Ovary (tissue), 10 donors: ENCODE measurements at places on chromosomes 3 and 15.

GRCh38 chr3:113684271-113684819 is 12.1 kb downstream of the USF3 start:
- no peaks in the 10 kb centered on the region for H3K4me1 ChIP-seq
- no peak overlapping the region for H3K4me3 ChIP-seq
- DNase-seq = no peak

DNA sequence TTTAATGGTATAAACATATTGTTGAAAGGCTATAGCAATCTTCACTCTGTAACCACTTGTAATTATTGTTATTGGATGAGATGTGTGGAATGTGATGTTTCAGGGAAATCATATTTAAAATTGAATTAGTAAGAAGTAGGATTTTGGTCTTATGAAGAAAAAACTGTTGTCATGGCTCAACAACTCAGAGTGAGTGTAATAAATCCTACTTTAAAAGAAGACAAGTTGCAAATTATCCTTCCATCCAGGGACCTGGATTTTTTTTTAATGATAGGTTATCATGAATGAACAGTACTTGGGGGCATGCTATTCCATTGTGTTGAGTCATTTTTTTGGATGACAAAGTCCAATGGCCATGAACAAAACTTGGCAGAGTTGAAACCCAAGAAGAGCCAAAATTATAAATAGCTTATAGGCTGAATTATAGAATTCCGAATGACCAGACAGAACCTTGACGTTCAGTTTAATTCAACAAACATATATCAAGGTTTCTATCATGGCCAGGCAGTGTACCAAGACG is 625.5 kb upstream of the ZNF717 start:
- no peaks in the 10 kb centered on the region for H3K4me1 ChIP-seq
- no peaks in the 10 kb centered on the region for H3K27me3 ChIP-seq
- no peak overlapping the region for H3K27ac ChIP-seq

GRCh38 chr3:100957261-100957986 is 35.8 kb downstream of the ABI3BP start:
- DNase-seq = no peak
- no peak overlapping the region for H3K4me3 ChIP-seq
- no peaks in the 10 kb centered on the region for H3K4me1 ChIP-seq
- no peak overlapping the region for H3K27ac ChIP-seq
- no peaks in the 10 kb centered on the region for H3K27me3 ChIP-seq

DNA sequence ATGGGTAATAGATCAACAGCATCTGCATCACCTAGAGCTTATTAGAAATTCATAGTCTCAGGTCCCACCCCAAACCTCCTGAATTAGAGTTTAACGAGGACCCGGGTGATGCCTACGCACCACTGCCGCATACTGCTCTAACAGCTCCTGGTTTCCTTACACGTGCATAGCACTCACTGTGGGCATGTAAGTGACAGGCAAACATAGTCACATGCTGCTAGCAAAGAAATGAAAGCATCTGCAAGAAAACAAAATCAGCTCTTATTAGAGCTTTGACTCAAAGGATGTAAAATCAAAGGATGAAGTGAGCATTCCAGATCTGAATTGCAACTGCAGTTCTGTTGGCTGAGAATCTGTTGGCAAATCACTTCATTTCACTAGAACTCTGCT is 19.1 kb upstream of the RIOX2 start:
- no peak overlapping the region for H3K4me3 ChIP-seq
- no peaks in the 10 kb centered on the region for H3K4me1 ChIP-seq
- no peak overlapping the region for H3K27ac ChIP-seq
- no peak for DNase-seq
- no peaks in the 10 kb centered on the region for H3K36me3 ChIP-seq

DNA sequence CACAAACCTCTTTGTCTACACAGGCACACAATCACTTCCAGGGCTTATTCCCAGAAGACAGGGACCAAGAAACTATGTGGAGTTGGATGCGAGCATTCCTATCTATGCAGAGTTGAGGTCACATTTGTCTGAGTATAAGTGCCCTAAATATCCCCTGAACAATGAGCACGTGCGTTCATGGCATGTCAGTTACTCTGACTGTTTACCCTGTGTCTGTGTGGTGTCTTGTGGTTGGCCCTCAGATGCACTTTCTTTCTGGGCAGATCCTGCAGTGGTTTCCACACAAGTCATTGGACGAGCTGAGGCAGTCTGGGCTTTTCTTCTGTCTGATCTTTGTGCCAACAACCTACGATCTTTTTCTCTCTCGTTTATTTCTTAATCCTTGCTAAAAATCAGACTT is 134.5 kb downstream of the FBN1 start:
- H3K4me3 ChIP-seq = no peak overlapping the region
- no peak overlapping the region for H3K27ac ChIP-seq
- H3K4me1 ChIP-seq = peaks cover 3% of the 10 kb centered on the region
- H3K36me3 ChIP-seq = no peaks in the 10 kb centered on the region

GRCh38 chr3:125395091-125395490 is 20.0 kb upstream of the ZNF148 start:
- H3K4me3 ChIP-seq = no peak overlapping the region
- no peaks in the 10 kb centered on the region for H3K4me1 ChIP-seq
- H3K27me3 ChIP-seq = no peaks in the 10 kb centered on the region
- DNase-seq = no peak
- H3K36me3 ChIP-seq = no peaks in the 10 kb centered on the region
- no peak overlapping the region for H3K27ac ChIP-seq

DNA sequence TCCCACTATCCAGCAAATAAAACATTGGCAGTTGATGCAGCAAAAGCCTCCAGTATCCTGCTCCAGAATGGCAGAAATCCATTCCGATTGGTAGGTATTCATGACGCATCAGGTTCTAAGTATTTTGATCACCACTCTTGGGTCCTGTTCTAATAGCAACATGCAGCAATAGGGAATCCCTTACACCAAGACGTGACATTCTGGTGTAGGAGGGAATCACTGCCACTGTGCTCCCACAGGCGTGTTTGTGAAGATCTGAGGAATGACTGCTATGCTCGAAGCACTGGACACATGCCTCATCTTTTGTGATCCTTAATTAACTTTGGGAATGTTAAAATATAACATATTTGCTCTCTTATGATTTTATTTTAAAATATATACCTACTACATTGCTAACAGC is 552.9 kb downstream of the MECOM start:
- DNase-seq = no peak
- no peak overlapping the region for H3K4me3 ChIP-seq
- peaks cover 2% of the 10 kb centered on the region for H3K27me3 ChIP-seq
- H3K4me1 ChIP-seq = no peaks in the 10 kb centered on the region
- H3K36me3 ChIP-seq = no peaks in the 10 kb centered on the region

DNA sequence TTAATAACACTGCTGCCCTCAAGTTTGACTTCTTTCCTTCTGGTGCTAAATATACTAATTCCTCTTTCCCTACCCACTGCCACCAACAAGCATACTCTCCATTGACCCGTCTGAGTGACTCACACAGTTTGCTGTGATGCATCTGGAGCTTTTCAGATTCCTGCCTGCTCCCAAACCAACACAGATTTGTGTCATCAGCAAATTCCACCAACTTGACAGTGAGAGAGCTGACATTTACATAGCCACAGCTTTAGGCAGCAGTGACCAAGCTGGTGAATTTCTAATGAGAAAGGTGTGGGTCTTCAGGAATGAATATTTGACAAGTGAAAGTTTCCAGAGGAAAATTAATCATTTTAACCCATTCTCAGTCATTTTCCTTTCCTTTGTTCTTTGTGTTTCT is 96.5 kb upstream of the PRICKLE2 start:
- no peaks in the 10 kb centered on the region for H3K4me1 ChIP-seq
- no peak for DNase-seq
- H3K27ac ChIP-seq = no peak overlapping the region
- no peaks in the 10 kb centered on the region for H3K36me3 ChIP-seq
- no peaks in the 10 kb centered on the region for H3K27me3 ChIP-seq

- no peak overlapping the region for H3K27ac ChIP-seq
- no peak overlapping the region for H3K4me3 ChIP-seq
- no peaks in the 10 kb centered on the region for H3K4me1 ChIP-seq
- DNase-seq = no peak
- no peaks in the 10 kb centered on the region for H3K36me3 ChIP-seq
Observed at GRCh38 chr3:122057671-122058070, 2.5 kb downstream of the CD86 start.

DNA sequence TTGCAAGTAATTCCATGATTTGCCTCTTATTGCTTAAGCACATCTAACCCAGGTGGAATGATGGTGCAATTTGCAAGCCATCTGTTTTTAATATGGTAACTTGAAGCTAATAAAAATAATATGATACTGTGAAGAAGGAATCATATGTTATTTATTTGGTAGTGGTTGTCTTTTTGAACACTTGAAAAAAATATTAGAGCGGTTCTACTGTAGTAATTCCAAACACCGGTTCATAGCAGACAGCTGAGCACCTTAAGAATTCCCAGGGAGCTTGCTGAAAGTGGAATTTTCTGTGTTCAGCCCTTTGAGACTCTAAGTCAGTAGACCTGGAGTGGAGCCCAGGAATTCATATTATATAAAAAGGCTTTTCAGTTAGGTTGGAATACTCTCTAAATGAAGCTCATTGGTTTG is 687.4 kb downstream of the EDEM1 start:
- H3K4me3 ChIP-seq = no peak overlapping the region
- no peak for DNase-seq
- no peaks in the 10 kb centered on the region for H3K4me1 ChIP-seq
- H3K36me3 ChIP-seq = no peaks in the 10 kb centered on the region
- H3K27me3 ChIP-seq = no peaks in the 10 kb centered on the region
- no peak overlapping the region for H3K27ac ChIP-seq

DNA sequence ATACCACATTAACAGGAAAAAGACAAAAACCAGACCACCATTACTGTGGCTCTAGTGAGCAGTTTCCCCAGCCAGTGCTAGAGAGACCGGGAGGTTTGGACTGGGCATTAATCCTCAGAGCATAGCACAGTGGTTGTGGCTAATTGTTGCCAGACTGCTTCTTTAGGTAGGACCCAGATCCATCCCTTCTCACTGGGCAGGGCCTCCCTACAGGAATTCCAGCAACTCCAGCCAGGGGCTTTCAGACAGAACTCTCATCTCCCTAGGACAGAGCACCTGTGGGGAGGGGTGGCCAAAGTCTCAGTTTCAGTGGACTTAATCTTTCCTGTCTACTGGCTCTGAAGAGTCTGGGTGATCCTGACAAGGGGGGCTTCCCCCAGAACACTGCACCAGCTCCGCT is 759.6 kb downstream of the SQOR start:
- DNase-seq = no peak
- H3K27ac ChIP-seq = no peak overlapping the region
- H3K36me3 ChIP-seq = no peaks in the 10 kb centered on the region
- H3K4me1 ChIP-seq = no peaks in the 10 kb centered on the region
- no peak overlapping the region for H3K4me3 ChIP-seq
- peaks cover 3% of the 10 kb centered on the region for H3K27me3 ChIP-seq

DNA sequence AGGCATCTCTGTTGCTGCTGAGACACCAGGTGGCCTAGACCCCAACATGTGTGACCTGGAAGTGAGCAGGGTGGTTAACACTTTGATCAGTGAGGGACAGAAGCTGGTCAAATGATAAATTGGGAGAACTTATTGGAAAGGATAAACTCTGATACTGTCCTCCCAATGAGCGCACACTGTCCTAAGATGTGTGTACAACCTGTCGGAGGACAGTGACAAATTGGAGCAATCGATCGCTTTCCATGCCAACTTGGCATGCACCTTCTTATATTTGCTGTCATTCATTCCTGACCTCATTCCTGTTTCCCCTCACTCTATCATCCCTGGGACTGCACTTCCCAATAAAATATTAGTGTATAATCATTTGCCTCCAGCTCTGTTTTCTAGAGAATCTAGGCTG is 198.7 kb upstream of the PROK2 start:
- H3K4me3 ChIP-seq = no peak overlapping the region
- no peaks in the 10 kb centered on the region for H3K36me3 ChIP-seq
- no peaks in the 10 kb centered on the region for H3K4me1 ChIP-seq
- no peak overlapping the region for H3K27ac ChIP-seq

- no peaks in the 10 kb centered on the region for H3K27me3 ChIP-seq
- no peak overlapping the region for H3K27ac ChIP-seq
- DNase-seq = peak; percentile 39
- H3K4me1 ChIP-seq = no peaks in the 10 kb centered on the region
- H3K36me3 ChIP-seq = no peaks in the 10 kb centered on the region
Observed at GRCh38 chr3:56119575-56120349, 348.5 kb downstream of the ERC2 start.

DNA sequence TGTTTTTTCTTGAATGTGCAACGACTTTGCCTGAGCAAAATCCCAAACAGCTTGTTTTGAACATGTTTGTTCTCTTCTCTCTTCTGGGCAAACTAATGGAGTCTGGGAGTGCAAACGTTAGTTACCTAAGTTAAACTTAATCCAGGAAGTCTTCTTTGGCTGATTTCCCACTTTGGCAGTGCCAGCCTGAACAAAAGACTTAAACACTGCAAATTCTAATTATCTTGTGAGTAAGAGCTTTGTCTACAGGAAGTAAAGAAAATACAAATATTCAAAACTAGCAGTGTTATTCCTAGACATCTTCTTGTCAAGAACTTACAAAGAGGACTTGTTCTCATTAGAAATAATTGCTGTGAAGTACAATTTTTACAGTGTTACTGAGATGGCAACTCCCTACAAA is 16.7 kb upstream of the DENND6A start:
- H3K4me3 ChIP-seq = no peak overlapping the region
- no peak for DNase-seq
- H3K36me3 ChIP-seq = no peaks in the 10 kb centered on the region
- H3K27me3 ChIP-seq = no peaks in the 10 kb centered on the region
- H3K27ac ChIP-seq = no peak overlapping the region

GRCh38 chr3:181735911-181736310 is 24.2 kb downstream of the SOX2 start:
- no peak for DNase-seq
- no peak overlapping the region for H3K4me3 ChIP-seq
- no peaks in the 10 kb centered on the region for H3K4me1 ChIP-seq

DNA sequence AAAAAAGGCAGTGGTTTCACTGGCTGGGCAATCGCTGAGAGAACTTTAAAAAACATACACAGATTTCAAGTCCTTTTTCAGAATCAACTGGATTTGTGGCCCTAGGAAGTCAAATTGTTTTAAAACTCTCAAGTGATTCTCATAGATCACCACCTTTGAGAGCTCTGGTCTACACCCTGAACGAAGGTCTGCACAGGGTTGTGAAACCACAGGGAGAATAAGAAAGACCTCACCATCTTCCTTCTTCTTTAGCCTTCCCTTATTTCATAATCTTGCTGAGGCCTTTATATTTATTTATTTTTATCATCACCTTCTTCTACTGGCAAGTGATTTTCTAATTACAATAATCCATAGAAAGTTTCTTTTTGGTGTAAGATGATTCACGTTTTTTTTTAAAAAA is 58.1 kb downstream of the FOXP1 start:
- peaks cover 7% of the 10 kb centered on the region for H3K4me1 ChIP-seq
- no peaks in the 10 kb centered on the region for H3K27me3 ChIP-seq
- H3K27ac ChIP-seq = no peak overlapping the region
- no peak overlapping the region for H3K4me3 ChIP-seq
- no peaks in the 10 kb centered on the region for H3K36me3 ChIP-seq

- H3K4me1 ChIP-seq = no peaks in the 10 kb centered on the region
- no peak for DNase-seq
- no peak overlapping the region for H3K4me3 ChIP-seq
- no peaks in the 10 kb centered on the region for H3K36me3 ChIP-seq
Observed at GRCh38 chr15:53962646-53963561, 15.3 kb upstream of the UNC13C start.

GRCh38 chr15:67715170-67715569 is 110.1 kb upstream of the SKOR1 start:
- no peaks in the 10 kb centered on the region for H3K36me3 ChIP-seq
- no peak for DNase-seq
- H3K4me3 ChIP-seq = no peak overlapping the region
